ENCODE measurements at places on chromosomes 5 and 9.

DNA sequence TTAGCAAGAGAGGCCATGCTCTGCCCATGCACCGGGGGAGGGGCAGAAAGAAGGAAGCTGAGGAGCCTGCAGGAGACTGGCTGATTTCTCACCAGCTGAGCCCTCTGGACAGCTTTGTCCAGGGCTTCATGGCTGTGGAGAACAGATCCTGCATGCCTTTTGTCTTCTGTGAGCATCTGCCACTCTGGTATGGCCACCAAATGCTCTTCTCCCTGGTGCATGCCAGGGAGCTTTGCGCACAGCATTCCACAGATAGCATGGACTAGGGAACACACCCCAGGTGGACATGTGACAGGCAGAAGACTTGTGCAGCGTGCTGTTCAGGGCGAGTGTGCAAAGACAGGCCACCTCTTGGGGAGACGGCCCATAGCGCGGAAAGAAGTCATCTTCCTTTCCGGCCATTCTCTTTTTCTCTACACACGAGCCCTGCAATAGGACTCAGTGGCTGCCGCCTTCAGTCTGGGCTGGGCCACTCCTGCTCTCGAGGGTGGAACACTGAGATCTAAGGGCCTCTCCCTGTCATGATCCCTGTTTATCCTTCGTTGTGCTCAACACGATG, 56.7 kb downstream of the GADD45G start:
- no peak for DNase-seq

- no peak for DNase-seq
Measured at GRCh38 chr5:1642221-1642620, 118.5 kb upstream of the LPCAT1 start.

DNA sequence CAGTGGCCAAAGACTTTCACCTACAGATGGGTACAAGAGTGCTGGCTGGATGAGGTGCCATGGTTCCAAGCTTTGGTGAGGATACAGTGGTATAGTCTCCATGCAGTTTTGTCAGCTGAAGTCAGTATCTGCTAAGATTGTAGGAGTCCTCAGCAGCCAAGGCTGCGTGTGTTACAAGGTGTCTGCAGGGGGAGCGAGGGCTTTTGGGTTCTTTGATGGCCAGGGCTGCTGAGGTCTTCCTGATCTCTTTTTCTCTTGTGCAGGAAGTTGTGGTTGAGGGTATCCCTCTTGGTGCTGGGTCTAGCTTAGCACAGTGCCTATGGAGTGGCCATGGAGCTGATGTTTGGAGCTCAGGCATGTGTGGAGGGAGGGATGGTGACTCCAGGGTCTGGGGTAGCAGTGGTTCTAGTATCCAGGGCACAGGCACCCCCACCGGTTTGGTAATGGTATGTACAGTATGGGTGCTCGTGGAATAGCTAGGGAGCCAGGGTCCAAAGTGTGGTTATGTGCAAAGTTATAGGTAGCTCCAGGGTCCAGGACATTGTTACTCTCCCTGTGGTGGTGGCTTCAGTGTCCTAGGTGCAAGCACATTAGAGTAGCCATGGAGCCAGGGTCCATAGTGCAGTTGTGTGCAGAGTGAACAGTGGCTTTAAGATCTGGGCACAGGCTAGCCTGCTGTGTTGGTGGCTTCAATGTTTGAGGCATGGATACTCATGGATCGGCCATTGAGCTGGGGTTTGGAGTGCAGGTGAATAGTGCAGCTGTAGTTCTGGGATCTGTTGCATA, 36.7 kb downstream of the CNTLN start:
- no peak for DNase-seq

DNA sequence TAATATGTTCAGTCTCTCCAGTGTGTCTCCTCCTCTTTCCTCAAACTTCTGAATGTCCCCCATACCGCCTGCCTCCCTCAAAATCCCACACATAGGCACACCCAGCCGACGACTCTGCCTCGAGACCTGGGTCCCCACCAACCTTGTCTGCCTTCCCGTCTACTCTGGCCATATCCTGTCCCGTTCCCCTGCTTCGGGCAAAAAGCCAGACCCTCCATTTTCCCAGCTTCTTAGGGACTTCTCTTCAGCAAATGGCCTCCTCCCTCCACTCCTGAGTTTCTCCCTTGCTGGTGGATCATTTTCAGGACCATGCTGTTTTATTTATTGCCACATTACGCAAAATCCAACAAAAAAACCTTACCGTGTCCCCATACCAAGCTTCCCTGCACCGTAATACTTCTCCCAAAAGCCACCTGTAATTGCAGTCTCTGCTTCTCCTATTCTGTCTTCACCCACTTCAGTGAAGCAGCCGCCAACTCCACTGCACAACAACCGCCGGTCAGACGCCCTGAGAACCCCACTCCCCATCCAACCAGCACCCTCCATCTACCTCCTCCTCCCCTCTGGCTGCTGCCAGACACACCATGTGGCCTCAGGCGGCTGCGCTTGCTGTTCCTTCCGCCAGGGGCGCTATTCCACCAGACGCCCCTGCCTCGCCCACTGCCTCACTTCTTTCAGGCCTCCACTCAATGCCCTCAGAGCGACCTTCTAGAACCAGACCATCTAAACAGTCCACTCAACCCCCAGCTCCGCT, 117.0 kb downstream of the TRPM6 start:
- no peak for DNase-seq

DNA sequence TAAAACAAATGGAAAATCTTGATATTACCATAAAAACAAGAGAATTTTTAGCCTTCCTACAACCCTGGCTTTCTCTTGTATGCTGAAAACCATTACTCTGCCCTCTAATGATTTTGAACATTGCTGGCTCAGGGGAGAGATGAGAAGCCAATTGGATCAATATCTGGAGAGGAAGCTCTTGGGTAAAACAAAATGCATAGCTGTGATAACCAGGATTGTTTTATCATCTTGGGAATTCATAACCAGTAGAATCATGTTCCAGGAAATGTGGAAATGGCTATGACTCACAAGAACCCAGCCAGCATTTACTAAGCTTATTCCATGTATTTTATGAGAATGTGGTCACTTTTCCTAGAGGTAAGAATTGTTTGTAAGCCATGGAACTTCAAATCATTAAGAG, 51.1 kb upstream of the CTNND2 start:
- no peak for DNase-seq

- DNase-seq: no peak
Measured at GRCh38 chr5:53956196-53956595, 354.2 kb downstream of the ARL15 start.

DNA sequence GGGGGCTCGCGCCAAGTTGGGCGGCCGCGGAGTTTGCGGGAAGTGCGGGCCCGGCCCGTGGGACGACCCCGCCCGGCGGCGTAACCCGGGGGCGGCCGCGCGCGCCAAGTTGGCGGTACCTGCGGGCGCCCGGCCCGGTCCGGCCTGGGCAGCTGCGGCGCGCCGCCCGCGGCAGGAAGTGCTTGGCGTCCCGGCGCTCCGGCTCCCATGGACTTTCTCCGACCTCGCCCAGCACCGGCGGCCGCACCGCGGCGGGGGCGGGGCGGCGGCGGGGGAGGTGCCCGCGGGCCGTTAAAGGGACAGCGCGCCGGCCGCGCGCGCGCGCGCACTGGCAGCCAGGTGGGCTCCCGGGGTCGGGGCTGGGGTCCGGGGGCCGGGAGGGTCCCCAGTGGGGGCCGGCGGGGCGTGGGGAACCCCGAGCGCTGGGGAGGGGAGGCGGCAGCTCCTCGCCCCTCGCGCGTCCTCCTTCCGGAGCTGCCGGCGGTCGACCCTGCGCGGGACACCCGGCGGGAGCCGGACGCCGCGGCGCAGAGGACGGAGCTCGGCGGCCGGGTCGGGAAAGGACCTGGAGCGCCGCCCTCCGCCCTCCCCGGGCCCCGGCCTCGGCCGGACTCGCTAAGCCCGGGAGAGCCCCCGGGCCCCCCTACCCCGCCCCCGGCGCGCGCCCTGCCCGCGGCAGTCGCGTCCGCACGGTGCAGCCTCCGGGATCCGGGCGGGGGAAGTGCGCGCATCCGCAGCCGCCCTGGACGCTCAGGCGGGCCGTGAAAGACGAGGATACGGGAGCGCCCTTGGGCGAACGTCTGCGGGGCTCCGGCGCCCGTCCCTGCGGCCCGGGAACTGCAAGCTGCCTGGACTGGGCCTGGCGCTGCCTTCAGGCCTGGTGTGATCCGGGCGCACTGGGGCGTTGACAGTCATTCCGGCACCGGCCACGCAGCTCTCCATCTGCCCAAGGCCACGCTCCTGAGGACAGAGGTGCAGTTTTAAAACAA, at the start of gene NACC2:
Gene NACC2, minus strand, starts transcription at position 220 of the 989 bp plus-strand sequence. CDS start 44,768 bp downstream, outside the sequence.
- DNase-seq: no peak

GRCh38 chr5:134090522-134090921, 24.0 kb upstream of the TCF7 start:
- DNase-seq: no peak

- no peak for DNase-seq
Measured at GRCh38 chr5:39631958-39632357, 207.2 kb upstream of the DAB2 start.

DNA sequence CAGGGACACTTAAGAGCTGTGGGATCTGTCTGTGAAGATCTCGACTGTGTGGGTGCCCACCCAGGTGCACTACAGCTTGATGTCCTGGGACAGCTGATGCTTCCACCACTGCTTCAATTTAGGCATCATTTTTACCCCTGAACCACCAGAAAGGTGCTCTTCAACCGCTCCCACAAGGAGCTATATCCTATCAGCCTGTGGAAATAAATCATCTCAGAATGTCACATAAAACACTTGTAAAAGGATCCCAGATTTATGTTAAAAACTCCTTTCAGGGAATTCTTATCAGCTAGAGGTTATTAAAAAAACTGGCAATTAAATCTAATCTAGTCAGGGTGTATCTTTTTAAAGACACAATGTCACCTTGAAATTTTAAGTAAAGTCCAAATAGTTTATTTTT, 82.7 kb upstream of the PCA3 start:
- no peak for DNase-seq

DNA sequence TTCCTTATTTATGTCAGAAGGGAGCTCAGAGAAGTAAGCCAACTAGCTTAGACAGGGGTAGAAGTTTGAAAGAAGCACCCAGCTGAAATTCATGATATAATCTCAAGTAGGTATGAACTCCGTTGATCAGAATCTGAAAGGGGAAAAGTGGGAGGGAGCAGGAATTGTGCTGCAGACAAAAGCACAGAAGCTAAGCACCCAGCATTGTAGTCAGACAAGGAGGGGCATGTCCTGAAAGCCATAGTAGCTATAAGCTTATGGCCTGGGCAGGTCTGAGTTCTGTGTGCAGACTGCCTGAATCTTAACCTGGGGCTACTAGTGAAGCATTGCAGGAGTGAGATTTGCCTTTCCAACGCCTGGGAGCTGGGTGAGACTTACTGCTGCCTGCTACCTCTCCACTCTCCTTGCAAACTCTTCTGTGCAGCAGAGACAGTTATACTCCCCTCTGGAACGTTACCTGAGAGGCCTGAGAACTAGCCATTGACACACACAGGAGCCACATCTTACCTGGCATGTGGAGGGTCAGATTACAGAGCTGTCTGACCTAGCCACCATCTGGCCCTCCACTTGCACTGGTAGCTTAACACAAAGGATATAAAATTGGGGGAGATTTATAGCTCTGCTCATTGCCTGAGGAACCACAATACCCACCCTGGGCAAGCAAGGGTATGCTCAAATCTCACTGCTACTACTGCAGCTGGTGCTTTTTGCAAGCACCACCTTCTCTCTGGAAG, 9.8 kb upstream of the CYLC2 start:
- peak; percentile 52 for DNase-seq

GRCh38 chr5:126390051-126390450, 33.2 kb upstream of the GRAMD2B start:
- no peak for DNase-seq

- no peak for DNase-seq
Measured at GRCh38 chr9:121169094-121169601, 32.5 kb downstream of the RAB14 start.

GRCh38 chr9:127140842-127141675, 18.6 kb upstream of the ANGPTL2 start:
- no peak for DNase-seq

DNA sequence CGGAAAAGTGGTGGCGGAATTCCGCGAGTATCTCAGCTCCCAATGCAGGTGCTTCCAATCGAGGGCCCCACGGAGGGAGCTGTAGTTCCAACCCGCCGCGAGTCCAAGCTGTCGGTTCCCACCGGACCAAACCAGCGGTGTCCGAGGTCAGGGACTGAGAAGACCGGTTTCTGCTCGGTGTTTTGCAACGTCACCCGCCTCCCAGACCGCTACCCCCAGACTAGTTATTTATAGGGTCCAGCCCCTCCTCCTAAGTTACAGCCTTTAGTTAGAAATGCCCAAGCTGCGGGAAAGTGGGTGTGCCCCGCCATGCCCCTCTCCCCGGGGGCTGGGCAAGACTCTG, 677 bp upstream of the MYORG start:
- DNase-seq: no peak

- no peak for DNase-seq
Measured at GRCh38 chr5:176535101-176535663, 2.0 kb downstream of the RNF44 start.

DNA sequence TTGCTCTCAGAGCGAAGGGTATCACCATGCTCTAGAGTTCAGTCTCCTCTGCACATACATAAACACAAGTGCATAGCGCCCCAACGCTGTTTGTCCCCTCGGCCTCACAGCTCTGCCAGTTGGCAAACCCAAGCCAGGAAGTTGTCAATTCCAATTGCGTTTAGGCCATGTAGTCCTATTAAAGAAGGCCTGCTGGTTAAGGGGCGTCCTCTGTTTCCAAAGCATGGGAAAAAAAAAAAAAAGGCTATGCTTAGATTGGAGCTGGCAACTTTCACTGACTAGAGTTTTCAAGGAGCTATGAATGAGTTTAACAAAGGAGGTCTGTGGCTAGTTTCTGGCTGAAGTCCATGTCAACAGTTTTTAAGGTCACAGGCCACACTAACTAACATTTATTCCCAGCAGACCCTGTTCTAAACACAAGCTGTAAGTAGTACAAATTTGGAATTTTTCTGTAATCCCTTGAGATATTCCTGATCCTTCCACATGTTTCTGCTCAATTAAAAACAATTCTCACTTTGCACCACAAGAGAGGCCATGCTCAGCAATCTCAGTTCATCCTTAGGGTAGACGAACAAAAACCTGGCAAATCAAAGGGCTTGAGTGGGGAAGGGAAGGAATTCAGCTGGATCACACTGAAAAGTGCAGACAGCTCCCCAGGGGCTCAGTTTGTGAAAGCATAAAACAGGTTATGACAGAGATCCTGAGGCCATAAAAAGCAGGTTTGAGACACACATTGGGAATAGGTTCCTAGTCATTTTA, 187.7 kb downstream of the DENND1A start:
- no peak for DNase-seq

- no peak for DNase-seq
Measured at GRCh38 chr5:84403773-84404172, 19.1 kb upstream of the EDIL3 start.
